ENCODE measurements at places on chromosomes 13 and 19.

GRCh38 chr19:9945319-9945966 is 9.1 kb upstream of the OLFM2 start:
- DNase-seq: no peak

DNA sequence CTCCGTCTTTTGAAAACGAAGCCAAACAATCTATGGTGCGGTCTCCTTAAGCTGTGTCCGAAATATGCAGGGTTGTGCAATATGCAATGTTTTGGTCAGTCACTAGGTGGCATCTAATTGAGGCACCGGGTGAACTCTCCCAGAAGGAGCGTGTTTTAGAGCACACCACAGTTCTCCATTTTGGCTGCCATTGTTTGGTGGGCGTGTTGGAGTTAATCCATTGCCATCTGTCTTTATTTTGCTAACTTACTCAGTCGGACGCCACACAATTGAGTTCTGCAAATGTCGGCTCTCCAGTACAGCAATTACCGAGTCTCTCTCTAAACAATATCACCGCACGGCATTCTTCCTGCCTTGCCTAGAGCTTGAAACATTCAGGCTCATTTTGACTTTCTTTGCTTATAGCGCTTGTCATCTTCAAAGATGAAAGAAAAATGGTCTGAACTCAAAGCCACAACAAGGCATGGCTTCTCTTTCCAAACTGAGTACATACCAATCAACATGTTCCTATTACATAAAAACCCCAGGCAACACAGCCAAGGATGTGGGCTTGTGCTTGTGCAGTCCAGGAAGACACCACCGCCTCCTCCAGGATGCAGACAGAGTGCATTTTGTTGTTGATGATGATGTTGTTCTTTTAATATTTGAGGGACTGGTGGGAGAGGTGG is 182.0 kb upstream of the SERP2 start:
- peak; percentile 26 for DNase-seq

GRCh38 chr13:94063096-94063495 is 416.4 kb downstream of the DCT start:
- no peak for DNase-seq

DNA sequence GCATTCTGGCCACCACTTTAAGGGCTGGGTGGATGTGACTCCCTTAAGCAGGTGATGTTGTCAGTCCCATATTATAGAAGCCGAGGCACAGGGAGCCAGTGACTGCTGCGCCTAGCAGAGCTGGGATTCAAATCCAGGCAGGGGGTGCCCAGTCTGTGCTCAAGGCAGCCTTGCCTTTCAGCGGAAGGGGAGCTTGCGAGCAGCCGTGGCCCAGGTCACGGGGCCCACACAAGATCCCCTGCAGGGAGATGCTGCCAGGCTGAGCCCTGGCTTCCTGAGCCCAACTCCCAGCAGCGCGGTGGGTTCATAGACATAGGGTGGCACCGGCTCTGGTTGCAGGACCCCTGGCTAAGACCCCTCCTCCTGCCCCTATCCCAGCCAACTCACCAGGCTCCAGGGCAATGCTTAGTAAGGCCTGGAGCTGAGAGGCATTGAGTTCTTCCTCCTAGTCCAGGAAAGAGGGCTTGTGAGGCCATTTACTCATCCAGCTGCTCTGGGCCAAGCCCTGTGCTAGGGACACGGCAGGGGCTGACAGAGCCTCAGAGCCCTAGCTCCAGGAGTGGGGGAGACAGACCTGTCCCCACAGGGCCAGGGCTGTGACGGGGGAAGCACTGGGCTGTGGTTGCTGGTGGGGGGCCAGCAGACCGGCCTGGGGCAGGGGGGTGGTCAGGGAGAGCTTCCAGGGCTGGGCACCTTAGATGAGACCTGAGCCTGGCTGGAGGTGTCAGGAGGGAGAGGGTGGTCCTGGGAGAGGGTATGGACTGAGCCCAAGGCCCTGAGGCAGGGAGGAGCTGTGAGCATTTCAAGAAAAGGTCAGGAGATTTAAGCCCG is 9.6 kb downstream of the CAPN12 start:
- DNase-seq: no peak

GRCh38 chr13:27170516-27171243 is 931 bp downstream of the USP12 start:
- no peak for DNase-seq

DNA sequence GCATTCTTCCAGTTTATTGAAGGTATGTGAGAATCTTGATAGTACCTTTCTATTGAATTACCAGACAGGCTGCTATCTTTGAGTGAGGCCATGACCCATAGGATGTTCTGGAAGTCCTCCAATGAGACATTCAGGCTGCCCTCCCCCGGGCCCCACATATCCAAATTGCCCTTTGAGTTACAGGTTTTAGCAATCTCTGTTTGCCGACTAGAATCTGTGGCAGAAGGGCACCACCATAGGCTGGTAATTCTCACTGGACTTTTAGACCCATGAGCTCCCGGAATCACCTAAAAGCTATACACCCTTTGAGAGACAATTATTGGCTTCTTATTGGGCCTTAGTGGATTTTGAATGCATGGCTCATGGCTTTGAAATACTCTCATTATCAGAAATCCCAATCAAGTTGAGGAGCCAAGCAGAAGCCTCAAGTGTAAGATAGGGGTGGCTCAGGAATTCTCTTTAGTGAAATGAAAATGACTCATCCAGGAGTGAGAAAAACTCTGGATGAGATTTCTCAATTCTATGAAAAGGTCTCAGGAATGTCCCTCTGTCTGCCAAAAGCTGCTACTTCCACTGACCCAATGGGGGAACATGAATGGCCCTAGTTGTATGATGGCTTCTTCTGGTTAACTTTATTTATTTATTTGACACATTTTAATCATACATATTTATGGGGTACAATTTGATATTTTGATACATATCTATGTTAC is 172.1 kb upstream of the CSNK1A1L start:
- no peak for DNase-seq

- no peak for DNase-seq
These were observed 114.1 kb downstream of the DACH1 start for GRCh38 chr13:71752775-71753513.

DNA sequence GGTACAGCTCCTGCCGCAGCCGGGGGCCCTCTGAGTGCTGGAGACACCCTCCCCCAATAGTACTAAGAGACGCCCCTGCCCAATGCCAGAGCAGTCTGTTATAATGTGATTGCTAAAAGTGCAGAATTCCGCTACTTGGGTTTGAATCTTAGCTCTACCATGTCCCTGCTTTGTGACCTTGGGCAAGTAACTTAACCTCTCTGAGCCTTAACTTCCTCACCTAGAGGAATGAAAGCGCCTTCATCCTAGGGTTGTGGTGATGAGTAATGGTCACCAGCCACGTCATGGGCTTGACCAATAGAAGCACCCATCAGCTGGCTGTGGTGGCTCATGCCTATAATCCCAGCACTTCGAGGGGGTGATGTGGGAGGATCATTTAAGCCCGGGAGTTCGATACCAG is 6.5 kb downstream of the PLEKHG2 start:
- no peak for DNase-seq

- no peak for DNase-seq
These were observed 426 bp downstream of the MYO9B start for GRCh38 chr19:17075864-17076542.

- DNase-seq: no peak
These were observed 141.5 kb downstream of the AKAP11 start for GRCh38 chr13:42413484-42413815.

DNA sequence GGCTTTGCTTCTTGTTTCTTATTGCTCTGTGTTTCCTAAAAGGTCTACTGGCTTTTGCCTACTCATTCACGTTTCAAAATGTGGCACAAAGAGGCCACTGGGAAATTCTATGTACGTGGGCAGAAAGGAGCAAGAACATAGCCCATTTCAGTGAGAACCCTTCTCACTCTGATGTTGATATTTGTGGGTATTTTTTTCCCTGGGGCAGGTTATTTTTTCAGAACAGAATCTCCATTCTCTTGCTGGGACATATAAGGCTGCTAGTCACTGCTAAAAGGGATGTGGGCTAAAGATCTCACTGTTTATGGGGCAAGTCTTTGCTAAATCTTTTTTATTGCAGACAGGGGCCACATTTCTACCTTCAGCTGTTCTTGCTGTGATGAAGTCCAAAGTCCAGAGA is 27.1 kb downstream of the EDNRB start:
- DNase-seq: no peak

DNA sequence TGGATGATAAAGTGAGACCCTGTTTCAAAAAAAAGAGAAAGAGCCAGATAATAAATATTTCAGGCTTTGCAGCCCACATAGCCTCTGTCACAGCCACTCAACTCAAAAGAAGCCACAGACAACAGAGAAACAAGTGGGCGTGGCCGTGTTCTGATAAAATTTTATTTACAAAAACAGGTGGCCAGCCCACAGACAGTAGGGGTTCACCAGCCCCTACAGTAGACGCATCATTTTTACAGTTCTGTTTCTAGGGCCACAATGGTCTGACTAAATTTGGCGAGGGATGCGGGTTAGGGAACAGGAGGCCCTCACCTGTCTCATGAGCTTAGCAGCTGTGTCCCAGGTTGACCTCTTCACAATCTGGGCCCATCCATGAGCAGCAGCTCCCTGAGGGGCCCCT is 59.5 kb downstream of the ARHGEF18 start:
- DNase-seq: no peak

GRCh38 chr13:36736119-36736726 is 62.4 kb downstream of the SERTM1 start:
- DNase-seq: no peak

- DNase-seq: no peak
These were observed 194.7 kb downstream of the B3GLCT start for GRCh38 chr13:31394506-31394905.

GRCh38 chr13:111005364-111005763 is 90.5 kb upstream of the ANKRD10 start:
- no peak for DNase-seq

DNA sequence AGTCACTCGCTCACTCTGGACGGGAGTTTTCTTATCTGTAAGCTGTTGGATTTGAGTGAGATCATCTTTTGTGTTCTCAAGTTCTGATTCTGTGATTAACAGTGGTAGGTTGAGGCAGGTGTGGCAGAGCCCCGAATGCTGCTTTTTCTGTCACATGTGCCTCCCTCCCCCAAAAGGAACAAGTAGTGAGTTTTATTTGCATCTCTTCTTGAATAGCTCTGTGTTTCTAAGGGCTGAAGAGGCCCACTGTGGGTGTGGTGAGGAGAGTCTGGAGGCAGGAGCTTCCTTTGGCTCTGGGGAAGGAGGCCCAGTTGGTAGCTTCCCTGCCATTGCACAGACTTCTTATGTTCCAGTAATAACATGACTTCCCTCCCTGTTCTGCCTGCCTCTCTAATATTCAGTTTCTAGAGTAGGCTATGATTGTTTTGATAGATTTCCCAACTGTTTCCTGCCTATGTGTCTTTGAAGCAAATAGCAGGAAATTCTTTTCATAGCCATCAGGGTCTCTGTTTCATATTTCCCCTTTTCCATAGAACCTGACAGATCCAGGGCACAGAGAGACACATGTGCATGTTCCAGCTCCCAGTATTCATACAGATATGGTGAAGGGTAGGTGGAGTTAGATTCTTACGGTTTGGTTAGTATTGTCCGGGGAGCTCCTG is 23.9 kb upstream of the CXCL17 start:
- no peak for DNase-seq

DNA sequence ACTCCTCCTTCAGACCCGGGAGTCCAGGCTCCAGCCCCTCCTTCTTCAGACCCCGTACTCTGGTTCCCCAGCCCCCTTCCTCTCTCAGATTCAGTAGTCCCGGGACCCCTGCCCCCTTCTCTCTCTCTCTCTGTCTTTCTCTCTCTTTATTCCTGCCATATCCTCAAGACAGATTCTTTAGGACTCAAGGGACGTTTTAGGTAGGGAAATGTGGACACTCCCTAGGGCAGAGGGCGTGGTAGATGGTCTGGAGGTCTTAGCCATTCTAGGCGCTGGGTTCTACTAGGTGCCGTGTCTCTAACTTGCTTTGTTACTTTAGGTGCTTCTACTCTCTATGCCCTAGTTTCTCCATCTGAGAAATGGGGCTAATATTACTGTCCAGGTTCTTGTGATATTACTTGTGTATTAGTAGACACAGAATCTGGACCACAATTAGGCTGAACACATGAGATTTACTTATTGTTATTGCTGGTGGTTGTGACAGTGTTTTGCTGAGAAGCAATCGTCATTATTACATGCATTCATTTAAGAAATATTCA is 751 bp upstream of the C19orf84 start:
- no peak for DNase-seq

- no peak for DNase-seq
These were observed 21.8 kb downstream of the CLEC4M start for GRCh38 chr19:7784856-7785255.

DNA sequence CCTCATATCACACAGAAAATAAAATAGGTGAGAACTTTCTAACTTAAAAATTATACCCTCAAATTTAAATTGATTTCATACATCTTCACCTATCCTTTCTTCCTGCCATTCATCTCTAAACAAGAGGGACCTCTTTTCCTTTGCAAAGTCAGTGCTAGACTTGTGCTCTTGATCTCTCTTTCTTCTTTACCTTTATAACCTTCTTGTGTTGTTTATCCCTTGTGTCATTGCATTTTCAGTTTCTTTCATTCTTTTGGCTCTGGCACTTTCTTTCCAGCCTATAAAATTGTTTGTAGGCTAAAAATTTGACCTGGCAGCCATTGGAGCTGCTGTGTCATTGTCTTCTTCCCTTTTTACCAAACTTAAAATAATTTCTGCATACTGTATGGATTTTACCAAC is 190.1 kb downstream of the GPC5 start:
- DNase-seq: no peak

- no peak for DNase-seq
These were observed 621.9 kb upstream of the SPRY2 start for GRCh38 chr13:80962855-80963254.

Data from NCI-H187 (cell line).